ENCODE measurements at places on chromosomes 2 and 18. TPM values are rescaled to one million over a fixed set of nuclear protein-coding genes. Genes with fewer than 3 reads are reported as not detected.

The PGAP1 gene
- total RNA-seq = 44.2 TPM

The SLC9A2 gene
- total RNA-seq = not detected

The MYL1 gene
- not detected for total RNA-seq

The IL36RN gene
- not detected for total RNA-seq

The MERTK gene
- total RNA-seq = 0.14 TPM

The NOL4 gene
- total RNA-seq = not detected

The XDH gene
- total RNA-seq = 1.2 TPM

The RFTN2 gene
- total RNA-seq = not detected

The GNAL gene
- 0.24 TPM for total RNA-seq

The EFEMP1 gene
- not detected for total RNA-seq

The POMC gene
- total RNA-seq = 2.8 TPM

The ERICH2 gene
- total RNA-seq = not detected

The CXCR2 gene
- 0.17 TPM for total RNA-seq

The RTP5 gene
- total RNA-seq = not detected

The STARD6 gene
- total RNA-seq = not detected

The GALR1 gene
- total RNA-seq = not detected

The EML4 gene
- total RNA-seq = 140 TPM

The CD226 gene
- 65.4 TPM for total RNA-seq

The SERPINB10 gene
- not detected for total RNA-seq

The MC2R gene
- not detected for total RNA-seq

The SOWAHC gene
- 0.35 TPM for total RNA-seq

The IL1RN gene
- 0.25 TPM for total RNA-seq

The PSD4 gene
- total RNA-seq = 290 TPM

The FRZB gene
- total RNA-seq = not detected

The LYG1 gene
- 1.2 TPM for total RNA-seq

The HOXD8 gene
- not detected for total RNA-seq

The DTNB gene
- 28.9 TPM for total RNA-seq

The TLX2 gene
- total RNA-seq = 0.63 TPM

The NAT8 gene
- total RNA-seq = not detected

The MAB21L4 gene
- not detected for total RNA-seq

The RNU2-63P gene
- 13.3 TPM for total RNA-seq

The ARHGAP28 gene
- not detected for total RNA-seq

The EML6 gene
- 0.86 TPM for total RNA-seq

The REEP1 gene
- 0.28 TPM for total RNA-seq

The UBR3 gene
- 21.9 TPM for total RNA-seq

The PRKAG3 gene
- not detected for total RNA-seq

The CTLA4 gene
- total RNA-seq = 20.4 TPM

The IER3IP1 gene
- 10.0 TPM for total RNA-seq

The RAD51AP2 gene
- not detected for total RNA-seq

The CKAP2L gene
- total RNA-seq = 45.4 TPM

The RIT2 gene
- total RNA-seq = not detected

The TMEM163 gene
- total RNA-seq = 0.17 TPM

The C2orf15 gene
- 0.79 TPM for total RNA-seq

The CAPN14 gene
- total RNA-seq = not detected

The VWC2L gene
- total RNA-seq = not detected

The CMPK2 gene
- 18.7 TPM for total RNA-seq

The CIAO1 gene
- 61.4 TPM for total RNA-seq

The EIF4E2 gene
- total RNA-seq = 73.3 TPM

The CHST10 gene
- 2.8 TPM for total RNA-seq

The EFHD1 gene
- total RNA-seq = 7.1 TPM

The SERPINB7 gene
- total RNA-seq = not detected

The CPS1 gene
- 0.48 TPM for total RNA-seq

The CFC1 gene
- not detected for total RNA-seq

Data from activated naive CD4-positive, alpha-beta T cell treated with anti-CD3 and anti-CD28 coated beads, Interleukin-2, amount 10 ng/mL, durations not matched to agents 5 hours and 36 hours (primary cell).